Activated T-helper 1 cell treated with anti-CD3 and anti-CD28 coated beads, Interleukin-2, amount 50 U/mL, for 16 hours (primary cell): ENCODE measurements at places on chromosomes 3 and 15.
A peak's percentile ranks its signal among the peaks of the same experiment; 100 is the strongest.

GRCh38 chr15:83613714-83614113 is 40.2 kb upstream of the ADAMTSL3 start:
- DNase-seq: no peak

DNA sequence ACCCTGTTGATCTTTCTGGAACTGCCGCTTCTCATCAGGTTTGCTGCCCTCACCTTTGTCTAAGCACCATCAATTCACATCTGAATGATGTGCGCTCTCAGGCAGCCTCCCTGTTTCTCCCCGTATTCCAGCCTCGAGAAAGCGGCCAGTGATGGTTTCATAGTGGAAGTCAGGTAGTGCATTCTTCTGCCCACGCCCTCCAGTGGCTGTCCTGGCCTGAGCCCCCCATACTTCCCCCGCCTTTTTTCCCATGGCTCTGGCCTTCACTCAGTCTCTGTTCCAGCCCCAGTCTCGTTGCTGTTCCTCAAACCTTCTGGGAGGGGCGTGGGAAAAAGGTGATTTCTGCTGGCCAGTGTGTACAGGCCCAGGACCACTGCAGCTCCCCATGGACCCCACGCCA is 101.3 kb downstream of the ASB7 start:
- no peak for DNase-seq

- DNase-seq: no peak
These were observed 98.3 kb downstream of the CYP19A1 start for GRCh38 chr15:51240066-51240465.

DNA sequence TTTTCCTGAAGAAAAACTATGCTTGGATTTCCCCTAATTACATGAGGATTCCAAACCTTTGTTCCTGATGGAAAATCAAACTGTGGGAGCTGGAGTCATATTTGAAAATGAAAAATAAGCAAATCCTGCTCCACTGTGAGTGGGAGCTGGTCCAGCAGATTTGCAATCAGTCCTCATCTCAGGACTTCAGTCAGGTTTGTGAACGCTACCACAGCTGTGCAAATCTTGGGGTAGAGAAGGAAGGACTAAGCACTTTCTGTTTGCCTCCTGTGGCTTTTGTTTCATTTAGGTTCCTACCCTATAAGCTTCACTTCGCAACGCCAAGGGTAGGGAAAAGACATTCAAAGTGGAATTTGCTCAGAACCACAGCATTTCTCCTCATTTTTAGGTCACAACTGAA is 238.2 kb downstream of the TUSC7 start:
- no peak for DNase-seq

DNA sequence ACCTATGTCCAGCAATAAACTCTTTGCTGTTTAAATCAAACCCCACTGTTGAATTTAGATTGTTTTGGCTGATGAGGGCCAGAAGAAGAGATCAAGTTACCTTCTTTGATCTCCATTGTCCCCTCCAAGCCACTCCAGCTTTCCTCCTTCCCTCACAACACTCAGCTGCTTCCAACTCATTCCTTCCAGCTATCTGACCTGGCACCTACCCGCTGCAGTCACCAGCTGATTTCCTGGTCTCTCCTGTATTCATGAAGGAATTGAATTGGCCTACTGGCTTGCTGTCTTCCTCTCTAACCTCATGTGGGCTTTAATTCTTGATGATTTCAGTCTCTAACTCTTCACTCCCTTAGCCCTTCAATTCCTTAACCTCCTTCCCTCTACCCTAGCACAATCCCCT is 40.8 kb upstream of the ABHD17C start:
- DNase-seq: no peak

- DNase-seq: no peak
These were observed 9.1 kb upstream of the OXTR start for GRCh38 chr3:8778475-8778874.

DNA sequence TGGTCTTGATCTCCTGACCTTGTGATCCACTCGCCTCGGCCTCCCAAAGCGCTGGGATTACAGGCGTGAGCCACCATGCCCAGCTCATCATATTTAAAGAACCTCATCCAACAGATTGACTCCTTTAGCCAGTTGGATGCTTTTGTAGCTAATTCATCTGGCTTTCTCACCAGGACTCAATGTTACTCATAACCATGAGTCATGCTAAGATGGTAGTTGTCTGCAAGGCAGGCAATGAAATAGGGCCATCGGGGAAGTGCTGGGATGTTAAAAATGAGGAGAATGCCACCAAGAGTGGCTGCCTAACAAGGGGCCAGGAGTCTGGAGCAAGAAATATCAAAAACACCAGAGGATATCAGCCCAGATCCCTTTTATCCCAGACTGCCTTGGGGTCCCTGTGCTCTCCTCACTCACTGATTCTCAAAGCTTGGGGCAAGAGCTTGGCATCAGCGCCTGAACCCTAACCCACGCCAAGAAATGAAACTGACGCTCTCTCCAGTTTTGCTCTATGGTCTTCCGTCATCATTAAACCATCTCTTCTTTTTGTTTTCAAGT is 7.4 kb upstream of the PCOLCE2 start:
- no peak for DNase-seq

DNA sequence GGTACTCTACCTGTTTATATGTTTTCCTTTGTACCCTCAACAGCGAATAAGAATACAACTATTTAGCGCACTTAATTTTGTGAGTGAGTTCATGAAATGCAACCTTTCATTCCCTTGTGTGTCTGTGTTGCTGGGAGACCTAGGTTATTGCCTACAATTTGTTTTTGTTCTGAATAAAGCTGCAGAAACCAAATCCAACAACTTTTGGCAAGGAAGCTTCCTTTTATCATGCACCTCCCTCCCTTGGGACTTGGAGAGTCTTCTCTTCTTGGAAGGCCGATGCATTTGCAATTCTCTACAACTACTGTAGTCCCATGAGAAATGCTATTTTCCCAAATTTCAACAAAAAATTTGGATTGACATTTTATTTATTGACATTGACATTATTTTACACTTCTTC is 1002.4 kb upstream of the CADM2 start:
- no peak for DNase-seq

GRCh38 chr3:161552984-161553560 is 56.5 kb downstream of the OTOL1 start:
- no peak for DNase-seq

DNA sequence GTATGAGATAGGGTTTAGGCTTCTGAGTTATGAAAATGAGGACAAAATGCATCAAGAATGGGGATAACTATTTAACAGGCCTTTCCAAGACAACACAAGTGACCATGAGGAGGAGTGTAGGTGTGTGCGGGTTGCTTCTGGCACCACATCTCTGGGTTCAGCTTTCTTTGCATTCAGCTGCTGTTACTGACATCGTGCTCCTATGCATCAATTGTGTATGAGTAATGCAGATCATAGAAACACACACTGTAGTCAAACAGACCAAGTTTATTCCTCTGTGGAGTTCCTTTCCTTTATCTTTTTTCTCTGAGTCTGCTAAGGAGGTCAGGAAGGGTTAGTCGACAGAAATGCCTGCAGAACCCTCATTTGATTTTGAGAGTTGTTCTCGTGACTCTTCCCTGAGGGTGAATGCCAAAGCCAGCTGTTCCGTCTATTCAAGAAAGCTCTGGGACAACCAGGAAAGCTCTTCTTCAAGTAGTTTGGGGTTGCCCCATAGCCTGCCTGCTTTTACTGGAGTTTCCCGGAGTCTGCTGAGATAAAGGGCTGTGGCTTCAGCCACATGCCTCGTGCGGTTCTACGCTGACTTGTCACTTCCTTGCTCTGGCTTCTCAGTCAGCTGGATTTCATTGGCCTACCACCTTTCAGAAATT is 136.7 kb upstream of the TLE3 start:
- no peak for DNase-seq

GRCh38 chr3:107833722-107834416 is 257.0 kb downstream of the CD47 start:
- no peak for DNase-seq

- no peak for DNase-seq
These were observed 86.2 kb upstream of the CMSS1 start for GRCh38 chr3:99731499-99731898.

DNA sequence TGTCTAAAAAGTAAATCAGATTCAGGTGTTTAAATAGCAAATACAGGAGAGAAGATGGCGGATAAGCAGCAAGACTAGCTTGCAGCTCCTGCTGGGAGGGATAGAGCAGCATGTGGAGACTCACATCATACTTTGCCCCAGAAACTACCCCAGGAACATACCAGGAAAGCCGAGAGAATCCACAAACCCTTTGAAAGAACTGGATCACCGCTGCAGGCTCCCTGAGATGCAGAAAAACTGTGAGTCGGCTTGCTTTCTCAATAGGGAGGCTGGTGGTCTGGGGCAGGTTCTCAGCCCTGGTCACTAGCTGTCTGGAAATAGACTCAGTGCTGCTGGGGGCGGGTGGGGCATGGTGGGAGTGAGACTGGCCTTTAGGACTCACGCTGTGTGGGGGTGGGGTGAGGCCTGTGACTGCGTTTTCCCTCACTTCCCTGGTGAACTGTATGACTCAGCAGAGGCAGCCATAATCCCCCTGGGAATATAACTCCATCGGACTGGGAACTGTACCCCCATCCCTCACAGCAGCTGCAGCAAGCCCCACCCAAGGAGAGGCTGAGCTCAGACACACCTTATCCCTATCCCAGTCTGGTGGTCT is 142.8 kb downstream of the CNTN6 start:
- no peak for DNase-seq

- peak; percentile 26 for DNase-seq
These were observed 54.0 kb downstream of the NR1D2 start for GRCh38 chr3:23999012-23999641.

DNA sequence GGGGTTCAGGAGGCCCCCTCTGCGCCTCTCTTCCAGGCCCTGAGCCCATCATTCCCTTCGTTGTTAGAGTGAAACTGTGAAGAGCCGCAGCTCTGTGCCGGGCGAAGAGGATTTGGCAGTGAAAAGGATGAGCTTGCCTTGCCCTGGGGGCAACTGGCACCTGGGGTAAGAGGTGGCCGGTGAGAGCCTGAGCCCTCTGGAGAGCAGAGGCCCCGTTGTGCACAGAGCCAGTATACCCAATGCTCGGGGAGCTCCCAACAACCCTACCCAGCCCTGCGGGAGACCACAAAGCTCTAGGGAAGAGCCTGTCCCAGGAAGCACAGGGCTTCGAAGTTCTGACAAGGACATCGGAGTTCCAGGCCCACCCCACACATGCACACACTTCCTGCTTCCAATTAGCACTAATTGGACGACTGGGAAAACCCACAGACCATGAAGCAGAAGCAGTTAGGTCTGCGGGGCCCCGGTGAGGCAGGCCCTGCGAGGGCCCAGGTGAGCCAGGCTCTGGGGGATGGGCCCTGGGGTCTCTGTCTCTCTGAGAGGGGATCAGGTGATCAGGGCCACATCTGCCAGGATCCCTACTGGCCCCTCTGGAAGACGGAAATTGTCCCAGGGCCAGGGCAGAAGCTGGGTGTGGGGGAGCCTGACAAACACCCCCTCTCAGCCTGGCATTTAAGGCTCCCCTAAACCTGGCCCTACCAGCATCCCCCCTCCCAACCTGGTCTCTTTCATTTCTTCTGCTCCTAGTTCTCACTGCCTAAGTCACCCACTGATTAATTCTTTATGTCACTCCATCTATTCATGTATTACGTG is 27.9 kb upstream of the SFMBT1 start:
- no peak for DNase-seq

DNA sequence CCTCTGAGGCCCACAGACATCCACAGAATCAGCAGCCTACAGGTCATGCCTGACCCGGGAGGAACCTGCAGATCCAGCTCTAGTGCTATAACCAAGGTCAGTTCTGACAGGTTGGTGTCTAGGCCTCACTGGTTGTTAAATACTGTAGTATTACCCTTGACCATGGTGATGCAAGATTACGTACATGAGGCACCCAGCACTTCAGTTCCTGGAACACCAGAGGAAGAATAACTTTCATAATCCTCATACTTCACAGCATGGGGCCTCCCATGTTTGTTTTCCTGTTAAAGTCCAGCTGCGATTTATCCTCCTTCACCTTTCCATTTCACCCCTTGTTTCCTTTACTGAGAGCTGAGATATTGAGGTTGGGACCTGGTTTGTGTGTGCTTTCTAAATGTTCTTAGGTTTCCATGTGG is 34.4 kb upstream of the GLCE start:
- no peak for DNase-seq

GRCh38 chr3:177591379-177591778 is 394.1 kb upstream of the TBL1XR1 start:
- no peak for DNase-seq

GRCh38 chr15:99956820-99957641 is 223.8 kb upstream of the LYSMD4 start:
- no peak for DNase-seq

DNA sequence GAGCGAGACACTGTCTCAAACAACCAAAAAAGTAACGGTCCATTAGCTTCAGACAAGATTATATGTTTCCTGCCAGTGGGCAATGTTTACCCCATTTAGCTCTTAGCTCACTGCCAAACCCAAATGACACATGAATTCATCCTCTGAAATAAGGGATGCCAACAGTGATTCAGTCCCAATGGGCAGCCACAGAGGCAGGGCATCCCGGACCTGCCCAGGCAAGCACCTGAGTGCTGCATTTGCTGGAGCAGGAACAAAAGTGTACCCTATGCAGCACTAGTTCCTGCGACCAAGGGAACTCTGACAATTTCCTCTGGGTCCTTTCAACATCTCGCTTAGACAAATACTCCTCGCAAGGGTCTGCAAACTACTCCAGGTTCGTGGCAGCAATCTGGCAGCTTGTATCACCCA is 8.0 kb downstream of the IP6K2 start:
- no peak for DNase-seq
